Stimulated activated CD4-positive, alpha-beta T cell treated with anti-CD3 and anti-CD28 coated beads, Interleukin-15, amount 100 ng/mL, for 1 hour (primary cell): ENCODE measurements at places on chromosomes 4 and X.

DNA sequence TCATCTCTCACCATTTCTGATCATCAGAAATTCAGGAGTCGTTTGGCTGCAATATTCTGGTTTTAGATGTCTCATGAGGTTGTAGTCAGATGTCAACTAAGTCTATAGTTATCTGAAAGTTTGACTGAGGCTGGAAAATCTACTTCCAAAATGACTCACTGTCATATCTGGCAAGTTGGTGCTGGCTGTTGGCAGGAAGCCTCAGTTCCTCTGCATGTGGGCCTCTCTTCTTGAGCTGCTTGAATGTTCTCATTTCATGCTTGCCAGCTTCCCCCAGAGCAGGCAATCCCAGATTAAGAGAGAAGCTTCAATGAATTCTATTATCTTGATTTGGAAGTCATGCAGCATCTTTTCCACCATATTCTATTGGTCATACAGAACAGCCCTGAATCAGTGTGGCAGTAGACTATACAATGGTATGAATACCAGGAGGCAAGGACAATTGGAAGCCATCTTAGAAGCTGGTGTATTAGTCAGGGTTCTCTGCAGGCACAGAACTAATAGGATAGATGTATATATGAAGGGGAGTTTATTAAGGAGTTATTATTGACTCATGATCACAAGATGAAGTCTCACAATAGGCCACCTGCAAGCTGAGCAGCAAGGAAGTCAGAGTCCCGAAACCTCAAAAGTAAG, 46.8 kb upstream of the ELF2 start:
- DNase-seq, result no peak

GRCh38 chr4:155085843-155086530, 122.4 kb upstream of the NPY2R start:
- DNase-seq, result no peak

DNA sequence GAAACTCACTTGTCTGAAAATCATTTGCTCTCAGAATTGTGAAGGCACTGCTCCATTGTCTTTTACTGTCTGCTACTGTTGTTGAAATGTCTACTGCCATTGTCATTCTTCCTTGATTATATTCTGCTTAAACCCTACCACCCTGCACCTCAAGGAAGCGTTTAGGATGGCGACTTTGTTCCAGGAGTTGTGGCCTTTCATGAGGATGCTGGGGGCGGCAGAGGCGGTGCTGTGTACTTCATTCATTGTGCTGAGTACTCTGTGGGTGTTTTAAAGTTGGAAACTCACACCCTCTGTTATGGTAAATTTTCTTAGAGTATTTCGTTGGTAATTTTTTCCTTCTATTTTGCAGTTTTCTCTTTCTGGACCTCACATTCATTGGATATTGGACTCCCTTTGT, 258.9 kb downstream of the TENM3 start:
- no peak for DNase-seq

- no peak for DNase-seq
Observed at GRCh38 chr4:128951316-128951715, 141.8 kb downstream of the JADE1 start.

- no peak for DNase-seq
Observed at GRCh38 chr4:159549098-159549518, 446.2 kb downstream of the RAPGEF2 start.

DNA sequence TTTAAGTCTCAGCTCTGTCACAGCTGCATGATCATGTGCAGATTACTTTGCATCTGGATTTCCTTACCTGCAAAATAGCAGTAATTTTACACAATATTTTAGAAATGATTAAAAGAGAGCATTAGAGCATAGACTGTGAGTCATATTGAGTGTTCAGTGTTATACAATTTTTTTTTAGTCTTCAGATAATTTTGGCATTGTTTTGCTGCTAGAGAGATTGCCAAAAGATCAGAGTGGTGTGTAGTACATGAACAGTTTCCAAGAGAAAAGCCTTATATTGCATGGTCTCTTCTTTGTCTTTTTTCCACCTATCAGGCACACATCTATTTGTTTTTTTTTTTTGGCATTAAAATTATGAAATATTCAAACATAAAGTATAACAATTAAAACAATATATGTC, 209.6 kb upstream of the TLL1 start:
- DNase-seq, result no peak

GRCh38 chr4:82261084-82261483, 112.7 kb downstream of the HNRNPD start:
- DNase-seq, result no peak

DNA sequence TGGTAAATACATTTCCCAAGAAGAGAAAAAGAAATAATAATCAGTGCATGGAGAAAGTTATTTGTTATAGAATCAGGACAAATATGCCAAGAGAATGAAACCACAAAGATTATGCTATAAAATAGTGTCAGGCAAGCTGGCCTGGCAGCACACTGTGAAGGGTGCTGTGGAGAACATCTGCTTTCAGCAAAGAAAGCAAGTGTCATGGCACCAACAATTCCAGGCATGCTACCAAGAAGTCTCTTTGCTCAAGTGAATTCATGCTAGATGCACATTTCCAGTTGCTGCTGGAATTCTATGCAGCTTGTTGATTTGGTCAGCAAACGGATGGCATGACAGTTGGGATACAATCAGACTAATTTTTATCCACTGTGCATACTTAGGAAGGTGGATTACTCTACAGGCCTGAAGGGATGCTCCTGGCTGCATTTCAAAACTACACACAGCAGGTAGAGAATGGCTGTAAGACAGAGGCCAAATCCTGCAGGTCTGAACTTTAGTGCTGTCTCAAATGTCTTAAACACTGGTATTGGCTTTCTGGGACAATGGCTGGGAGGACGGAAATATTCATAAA, 154.6 kb upstream of the FAT1 start:
- no peak for DNase-seq

GRCh38 chr4:178314287-178314686, 872.0 kb upstream of the AGA start:
- no peak for DNase-seq

GRCh38 chr4:130659320-130659719, 1563.4 kb downstream of the C4orf33 start:
- no peak for DNase-seq

DNA sequence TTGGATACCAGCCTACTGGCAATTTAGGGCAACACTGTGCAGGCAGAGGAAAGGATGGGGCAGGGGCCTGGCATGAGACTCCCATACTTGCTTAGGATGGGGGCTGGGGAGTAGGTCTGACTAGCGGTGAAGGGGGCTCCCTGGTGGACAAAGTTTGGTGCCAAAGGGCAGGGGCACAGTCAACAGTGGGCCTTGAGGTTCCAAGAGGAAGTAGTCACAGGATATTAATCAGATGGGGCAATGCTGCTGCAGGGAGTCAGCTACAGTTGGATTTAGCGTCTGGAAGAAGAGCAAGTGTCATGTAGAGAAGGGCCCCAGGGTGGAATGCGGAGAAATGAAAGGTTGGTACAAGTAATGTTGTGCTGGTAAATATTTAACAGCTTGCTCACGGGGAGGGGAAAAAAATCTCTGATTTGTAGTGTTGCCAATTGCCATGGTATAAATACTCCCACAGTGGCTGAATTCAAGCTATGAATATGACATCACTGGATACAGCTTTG, 139.4 kb downstream of the PJA1 start:
- no peak for DNase-seq

GRCh38 chrX:120617996-120618630, 11.7 kb downstream of the C1GALT1C1 start:
- no peak for DNase-seq

DNA sequence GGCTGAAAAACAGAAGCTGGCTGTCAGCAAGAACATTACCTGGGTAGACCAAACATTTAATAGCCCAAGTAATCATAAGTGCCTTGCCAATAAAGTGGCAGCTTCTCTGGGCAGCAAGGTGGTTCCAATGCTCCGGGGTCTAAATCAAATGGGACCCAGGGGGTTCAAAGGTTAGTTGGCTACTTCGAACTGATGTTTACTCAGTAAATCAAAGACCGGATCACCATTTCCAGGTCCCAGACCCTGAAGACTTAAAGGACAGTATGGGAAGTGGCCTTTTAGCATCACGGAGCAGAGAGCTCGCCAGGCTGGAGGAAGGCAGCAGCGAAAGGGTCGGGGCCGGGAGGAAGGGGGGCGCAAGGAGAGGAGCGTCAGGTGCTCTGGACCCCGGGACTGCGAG, 1.0 kb downstream of the SH3KBP1 start:
- DNase-seq, result no peak

GRCh38 chr4:138114434-138114833, 127.7 kb downstream of the SLC7A11 start:
- no peak for DNase-seq

DNA sequence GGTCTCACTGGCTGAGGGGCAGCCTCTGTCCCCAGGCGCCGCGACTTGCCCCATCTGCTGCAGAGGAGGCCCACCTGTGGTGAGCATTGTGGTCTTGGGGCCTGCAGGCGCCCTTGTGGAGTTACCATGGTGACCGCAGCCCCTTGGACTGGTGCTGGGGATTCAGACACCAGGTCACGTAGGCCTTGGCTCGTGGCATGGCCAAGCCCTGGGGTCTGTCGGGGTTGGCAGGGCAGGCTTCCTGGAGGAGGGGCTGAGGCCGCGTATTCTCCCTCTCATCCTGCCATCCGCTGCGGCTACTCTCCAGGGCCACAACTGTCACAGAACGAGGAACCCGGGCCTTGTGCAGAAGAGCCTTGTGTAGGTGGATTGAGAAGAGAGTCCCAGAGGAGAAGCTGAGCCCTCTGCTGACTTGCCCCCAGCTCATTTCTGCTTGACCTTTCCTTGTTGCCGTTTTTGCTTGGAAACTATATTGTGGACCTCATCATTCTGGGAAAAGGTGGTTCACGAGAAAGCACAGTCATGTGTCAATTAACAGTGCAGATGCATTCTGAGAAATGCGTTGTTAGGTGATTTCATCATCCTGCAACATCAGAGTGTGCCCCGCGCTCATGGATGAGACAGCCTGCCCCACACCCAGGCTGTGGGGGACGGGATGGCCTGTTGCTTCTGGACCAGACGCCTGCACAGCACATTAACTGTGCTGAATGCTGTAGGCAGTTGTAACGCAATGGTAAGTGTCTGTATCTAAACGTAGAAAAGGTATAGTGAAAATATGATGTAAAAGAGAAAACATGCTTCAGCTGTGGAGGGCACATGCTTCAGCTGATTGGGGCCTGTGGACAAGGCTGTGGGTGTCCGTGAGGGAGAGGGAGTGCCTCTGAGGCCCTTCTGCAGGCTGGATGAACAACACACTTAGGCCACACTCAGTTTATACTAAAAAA, 38.5 kb downstream of the TRMT44 start:
- no peak for DNase-seq

DNA sequence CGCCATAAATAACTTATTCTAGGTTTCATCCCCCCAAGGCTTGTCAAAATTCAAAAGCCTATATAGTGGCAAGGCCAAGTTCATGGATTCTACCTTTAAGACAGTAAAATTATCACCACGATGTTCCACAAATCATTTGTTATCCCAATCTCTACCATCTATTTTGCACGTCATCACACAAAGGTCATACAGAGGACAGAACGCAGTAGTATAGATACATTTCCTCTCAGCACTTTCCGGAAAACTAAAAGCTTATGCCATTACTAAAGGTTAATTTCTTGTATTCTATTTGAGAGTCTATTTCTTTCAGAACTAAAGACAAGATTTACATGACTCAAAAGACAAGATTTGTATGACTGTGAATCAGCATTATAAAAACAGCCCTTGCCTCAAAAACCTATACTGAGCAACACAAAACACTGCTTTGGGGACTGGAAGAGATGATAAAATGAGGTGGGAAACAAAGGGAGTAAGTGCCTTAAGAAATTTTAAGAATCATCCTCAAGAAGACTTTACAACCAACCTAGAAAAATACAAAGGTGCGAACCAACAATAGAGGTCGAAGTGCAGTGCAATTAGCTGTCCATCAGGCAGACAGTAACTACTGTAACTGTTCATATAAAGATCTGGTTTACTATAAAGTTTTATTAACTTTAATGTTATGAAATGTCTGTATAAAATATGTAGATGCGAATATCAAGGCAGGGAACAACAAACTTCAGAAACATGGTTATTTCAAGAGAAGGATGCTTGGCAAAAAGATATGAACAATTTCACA, 7.6 kb downstream of the UBE2D3 start:
- DNase-seq, result no peak

GRCh38 chr4:39808231-39808749, 110.4 kb downstream of the UBE2K start:
- DNase-seq, result no peak

DNA sequence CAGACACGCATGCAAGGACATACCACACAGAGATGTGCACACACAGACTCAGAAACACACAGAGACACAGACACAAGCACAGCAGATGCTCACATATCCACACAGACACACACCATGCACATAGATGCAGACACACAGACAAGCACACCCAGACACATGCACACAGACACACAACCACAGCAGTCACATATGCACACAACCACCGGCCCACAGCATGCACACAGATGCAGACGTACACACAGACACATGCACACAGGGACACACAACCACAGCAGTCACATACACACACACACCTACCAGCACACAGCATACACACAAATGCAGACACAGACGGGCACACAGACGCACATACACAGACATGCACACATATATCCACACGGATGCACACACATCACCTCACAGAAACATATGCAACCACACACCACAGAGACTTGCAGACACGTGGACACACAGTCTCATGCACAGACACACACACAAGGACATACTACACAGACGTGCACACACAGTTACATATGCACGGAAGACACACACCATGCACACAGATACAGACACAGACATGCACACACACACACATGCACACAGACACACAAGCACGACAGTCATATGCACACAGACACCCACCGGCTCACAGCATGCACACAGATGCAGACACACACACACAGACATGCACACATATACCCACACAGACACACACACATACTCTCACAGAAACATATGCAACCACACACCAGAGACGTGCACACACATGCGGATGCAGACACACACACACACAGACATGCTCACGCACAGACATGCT, 25.2 kb upstream of the SLC25A6 start:
- no peak for DNase-seq

- DNase-seq, result no peak
Observed at GRCh38 chr4:47831026-47831679, 6.7 kb downstream of the CORIN start.

GRCh38 chr4:18882468-18882867, 860.9 kb upstream of the LCORL start:
- no peak for DNase-seq

GRCh38 chr4:77065382-77065781, 10.4 kb downstream of the CCNI start:
- DNase-seq, result no peak

DNA sequence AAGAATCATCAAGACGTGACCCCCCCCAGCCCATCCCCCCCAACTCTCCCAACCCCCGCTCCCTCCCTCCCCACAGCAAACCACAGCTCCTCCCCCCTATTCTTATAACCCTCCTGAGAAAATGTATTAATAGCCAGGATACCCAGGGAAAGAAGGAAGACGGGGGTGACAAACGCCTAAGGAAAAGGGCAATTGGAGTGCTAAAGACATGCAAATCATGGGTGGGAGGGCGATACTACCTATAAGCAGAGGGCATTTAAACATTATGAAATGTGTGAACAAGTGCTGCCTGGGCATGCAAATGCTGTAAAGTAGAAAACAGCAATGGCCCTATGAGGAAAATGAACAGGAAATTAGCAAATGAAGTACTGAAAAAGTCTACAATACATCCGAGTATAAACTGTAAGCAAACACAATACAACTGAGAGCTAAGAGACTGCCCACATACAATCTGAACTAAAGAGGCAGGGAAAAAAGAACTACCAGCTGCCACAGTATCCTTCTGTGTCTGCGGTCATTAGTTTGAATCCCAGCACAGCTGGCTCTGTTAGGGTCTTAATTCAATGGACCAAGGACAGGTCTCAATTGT, 2.4 kb downstream of the CXXC4 start:
- no peak for DNase-seq

- no peak for DNase-seq
Observed at GRCh38 chrX:96314985-96315384, 369.7 kb upstream of the DIAPH2 start.
